ENCODE measurements at places on chromosomes 7 and 10.

- DNase-seq: no peak
Observed at GRCh38 chr7:79465551-79465950, 12.1 kb upstream of the MAGI2 start.

- DNase-seq: no peak
Observed at GRCh38 chr10:35507519-35508109, 97.5 kb upstream of the GJD4 start.

DNA sequence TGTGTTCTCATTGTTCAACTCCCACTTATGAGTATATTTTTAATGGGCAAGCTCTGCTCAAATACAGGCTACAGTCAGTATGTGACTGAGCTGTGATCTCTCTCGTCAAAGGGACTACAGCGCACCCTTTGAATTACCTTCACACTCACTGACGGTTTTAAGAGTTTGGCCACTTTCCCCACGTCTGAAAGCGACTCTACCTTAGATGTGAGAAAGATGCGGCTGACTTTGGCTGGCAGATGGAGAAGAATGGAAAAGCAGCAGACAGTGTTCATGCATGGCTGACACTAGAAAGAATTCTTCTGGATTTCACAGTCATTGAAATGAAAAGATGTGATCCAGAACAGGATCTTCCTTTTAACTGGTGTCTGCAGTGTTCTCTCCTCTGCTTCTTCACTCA lies 2.0 kb upstream of the ATRNL1 start:
- DNase-seq: no peak

- no peak for DNase-seq
Observed at GRCh38 chr7:1712907-1713501, 42.9 kb downstream of the ELFN1 start.

GRCh38 chr10:22230158-22230833 lies 12.5 kb upstream of the EBLN1 start:
- DNase-seq: no peak

DNA sequence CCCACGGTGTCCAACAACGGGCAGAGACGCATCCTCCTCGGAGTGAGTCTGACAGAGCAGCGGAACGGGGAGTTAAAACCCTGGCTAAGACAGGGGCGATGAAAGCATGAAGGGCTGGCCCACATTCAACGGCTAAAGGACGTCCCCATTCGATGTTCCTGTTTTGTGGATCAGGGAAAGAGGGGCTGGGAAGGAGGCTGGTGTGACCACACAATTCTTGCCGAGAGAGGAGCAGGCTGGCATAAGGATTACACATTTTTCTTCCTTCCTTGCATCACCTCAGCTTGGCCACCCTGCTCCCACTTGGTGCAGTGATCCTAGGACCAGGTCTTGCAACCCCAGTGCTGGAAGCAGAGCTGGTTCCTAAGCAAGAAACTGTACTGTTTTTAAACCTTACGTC lies 67.7 kb downstream of the GNA12 start:
- DNase-seq: no peak

DNA sequence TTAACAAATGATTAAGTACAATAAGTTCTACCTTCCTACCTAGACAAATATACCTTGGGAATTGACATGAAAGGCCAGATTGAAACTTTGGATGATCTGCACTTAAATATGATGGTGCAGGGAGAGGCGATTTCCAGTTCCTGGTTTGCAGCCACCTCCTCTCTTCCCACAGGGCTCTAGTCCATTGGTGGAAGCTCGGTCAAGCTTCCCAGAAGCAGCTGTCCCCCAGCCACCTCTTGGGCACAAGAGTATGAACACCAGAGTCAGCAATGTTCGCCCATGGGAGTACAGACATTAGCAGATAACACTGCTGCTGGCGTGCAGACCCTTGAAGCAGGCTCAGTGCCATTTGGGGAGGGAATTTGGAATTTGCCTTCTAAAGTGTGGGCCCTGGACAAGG lies 1.5 kb upstream of the CPVL start:
- DNase-seq: no peak

DNA sequence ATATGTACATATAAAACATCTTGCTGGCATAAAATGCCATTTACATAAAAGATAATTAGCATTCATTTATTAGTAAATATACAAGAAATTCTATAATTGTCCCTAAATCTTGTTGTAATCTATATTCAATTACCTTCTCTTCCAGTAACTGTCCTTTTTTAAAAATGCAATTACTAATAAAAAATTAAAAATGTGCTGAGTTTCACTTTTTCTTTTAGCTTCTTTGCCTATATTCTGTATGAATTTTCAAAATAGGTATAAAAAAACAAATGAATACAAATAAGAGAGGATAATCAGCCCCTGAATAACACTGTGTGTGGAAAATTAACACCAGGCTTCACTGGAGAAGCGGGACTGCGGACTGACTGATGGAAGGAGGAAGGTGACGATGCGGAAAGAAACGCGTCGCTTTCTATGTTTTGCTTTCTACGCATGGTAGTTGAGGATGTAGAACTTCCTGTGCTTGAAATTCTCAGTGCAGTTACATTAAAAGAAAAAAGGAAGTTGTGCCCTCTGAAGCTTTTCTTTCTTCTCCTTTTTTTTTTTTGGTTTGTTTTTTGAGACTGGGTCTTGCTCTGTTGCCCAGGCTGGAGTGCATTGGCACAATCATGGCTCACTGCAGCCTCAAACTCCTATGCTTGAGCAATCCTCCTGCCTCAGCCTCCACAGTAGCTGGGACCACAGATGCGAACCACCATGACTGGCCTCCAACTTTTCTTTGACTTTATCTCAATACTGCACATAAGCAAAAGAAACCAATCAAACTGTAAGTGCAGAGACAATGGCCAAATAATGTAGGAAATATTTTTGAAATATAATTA lies 7.4 kb upstream of the ZMYND11 start:
- DNase-seq: peak; percentile 65

DNA sequence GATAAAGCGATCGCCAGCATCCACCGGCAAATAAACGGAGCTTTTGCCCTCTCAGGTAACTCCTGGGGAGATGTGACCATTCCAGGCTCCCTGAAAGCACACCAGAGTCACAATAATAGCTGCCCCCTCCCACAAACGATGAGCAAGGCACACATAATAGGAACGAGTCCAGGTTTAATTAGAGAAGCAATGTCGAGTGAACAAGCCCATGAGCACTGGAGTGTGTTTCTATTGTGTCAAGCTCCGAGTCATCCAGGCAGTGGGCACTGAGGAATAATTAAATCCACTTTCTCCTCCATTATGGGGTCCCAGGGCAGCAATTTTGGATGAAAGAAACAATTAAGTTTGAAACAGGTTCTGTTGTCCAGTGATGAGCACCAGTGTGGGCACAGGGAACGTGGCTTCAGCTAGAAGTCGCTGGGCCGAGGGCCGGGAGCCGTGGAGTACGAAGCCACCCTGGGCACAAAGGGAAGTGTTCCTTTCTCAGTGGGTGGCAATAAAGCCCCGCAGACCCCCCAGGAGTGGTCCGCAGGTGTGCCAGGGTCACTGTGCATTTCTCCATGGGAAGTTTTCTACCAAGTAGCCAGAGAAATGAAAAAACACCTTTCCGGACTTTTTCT lies 12.0 kb downstream of the PNLIPRP2 start:
- no peak for DNase-seq

- no peak for DNase-seq
Observed at GRCh38 chr10:62063795-62064472, 162.4 kb downstream of the ARID5B start.

GRCh38 chr7:293681-294439 lies 3.9 kb downstream of the FOXL3 start:
- no peak for DNase-seq

GRCh38 chr10:78755063-78755701 lies 313.6 kb upstream of the ZMIZ1 start:
- no peak for DNase-seq
